ENCODE measurements at places on chromosomes 6 and 20. TPM values are rescaled to one million over a fixed set of nuclear protein-coding genes. Genes with fewer than 3 reads are reported as not detected.
A peak's percentile ranks its signal among the peaks of the same experiment; 100 is the strongest.

- no peak for DNase-seq
Observed at GRCh38 chr20:48908656-48909319, 12.7 kb upstream of the ARFGEF2 start.

DNA sequence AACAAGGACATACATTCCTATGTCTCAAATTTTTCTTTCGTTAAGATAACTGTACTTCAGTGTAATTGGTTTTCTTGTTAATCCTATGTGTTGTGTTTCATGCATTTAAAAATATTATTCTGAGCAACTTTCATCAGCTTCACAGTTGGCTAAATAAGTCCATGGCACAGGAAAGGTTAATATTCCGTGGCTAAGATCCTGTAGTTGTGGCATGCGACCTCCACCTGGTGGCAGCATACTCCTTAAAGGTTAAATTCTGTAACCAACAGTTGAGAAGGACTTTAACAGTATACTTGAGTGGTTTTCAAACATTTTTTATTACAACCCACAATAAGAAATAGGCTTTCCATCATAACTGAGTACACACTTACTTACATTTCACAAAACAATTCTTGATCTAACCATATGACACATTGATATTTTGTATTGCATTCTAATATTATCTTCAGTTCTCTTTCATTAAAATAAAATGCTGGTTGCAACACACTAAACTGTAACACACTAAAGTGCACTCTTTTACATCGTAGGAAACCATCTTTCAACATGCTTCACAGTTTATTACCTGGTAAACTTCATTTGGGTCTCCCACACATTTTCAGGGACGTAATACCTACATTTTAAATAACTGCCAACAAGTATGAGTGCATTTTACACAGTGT lies 118.3 kb downstream of the SLX4IP start:
- DNase-seq: peak; percentile 74

DNA sequence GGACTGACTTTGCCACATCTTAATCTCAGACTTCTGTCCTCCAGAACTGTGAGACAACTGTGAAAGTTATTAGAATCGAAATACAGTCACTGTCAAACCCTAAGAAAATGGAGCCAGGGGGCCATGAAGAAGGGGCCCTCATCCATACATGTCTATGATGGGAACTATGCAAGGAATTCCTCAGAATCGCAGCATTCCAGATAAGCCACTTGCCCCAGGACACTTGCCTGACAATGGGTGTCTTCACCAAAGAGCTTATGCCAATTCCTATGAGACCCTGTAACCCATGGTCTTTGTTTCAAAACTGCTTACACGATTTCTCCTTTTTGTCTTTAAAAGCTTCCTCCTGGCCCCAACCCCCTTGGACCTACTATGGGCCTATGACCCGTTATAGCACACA lies 90.4 kb upstream of the FOXP4 start:
- DNase-seq: no peak

GRCh38 chr6:53830366-53830765 lies 35.6 kb downstream of the LRRC1 start:
- DNase-seq: no peak

DNA sequence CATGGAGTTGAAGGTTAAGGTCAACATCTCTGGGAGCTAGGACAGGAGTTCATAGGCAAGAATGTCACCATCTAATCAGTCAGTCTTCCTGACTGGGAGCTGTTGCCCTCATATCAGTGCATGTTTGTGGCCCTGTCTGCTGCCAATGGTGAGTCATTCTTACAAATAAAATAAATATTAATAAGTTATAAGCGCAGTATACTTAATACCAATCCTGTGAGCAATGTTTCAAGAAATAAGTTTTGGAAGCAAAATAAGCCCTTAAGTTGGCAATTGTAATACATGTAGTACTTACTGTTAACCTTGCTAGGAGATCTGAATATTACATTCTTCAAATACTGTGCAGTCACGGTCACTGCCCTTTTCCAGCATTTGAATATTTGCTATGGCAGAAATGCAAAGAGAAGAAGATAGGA lies 20.2 kb upstream of the MDGA1 start:
- DNase-seq: no peak

Gene SPATA25
- 5.9 TPM for total RNA-seq

Gene VSX1
- not detected for total RNA-seq

Gene MLIP
- not detected for total RNA-seq

DNA sequence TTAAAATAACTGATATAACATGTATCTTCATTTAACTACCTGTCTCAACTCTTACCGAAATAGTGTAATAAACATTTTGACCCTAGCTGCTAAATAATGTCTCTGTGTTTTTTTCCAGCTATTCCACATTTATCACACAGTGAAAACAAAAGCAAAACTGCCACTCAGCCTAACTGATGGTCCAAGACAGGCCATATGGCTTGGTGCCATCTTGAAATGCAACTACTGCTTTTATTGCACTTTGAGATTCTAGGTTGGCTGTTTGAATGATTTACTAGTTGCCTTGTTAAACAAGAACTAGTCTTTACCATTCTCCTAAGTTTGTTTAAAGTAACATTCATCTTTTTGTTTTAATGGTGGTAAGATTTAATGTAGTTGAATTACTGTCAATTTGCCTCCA lies 739.8 kb downstream of the TFAP2A start:
- no peak for DNase-seq

GRCh38 chr6:684831-685636 lies 7.9 kb downstream of the EXOC2 start:
- no peak for DNase-seq

Gene ENPP3
- 0.54 TPM for total RNA-seq

- DNase-seq: no peak
Observed at GRCh38 chr20:48776306-48776705, 51.5 kb downstream of the PREX1 start.

DNA sequence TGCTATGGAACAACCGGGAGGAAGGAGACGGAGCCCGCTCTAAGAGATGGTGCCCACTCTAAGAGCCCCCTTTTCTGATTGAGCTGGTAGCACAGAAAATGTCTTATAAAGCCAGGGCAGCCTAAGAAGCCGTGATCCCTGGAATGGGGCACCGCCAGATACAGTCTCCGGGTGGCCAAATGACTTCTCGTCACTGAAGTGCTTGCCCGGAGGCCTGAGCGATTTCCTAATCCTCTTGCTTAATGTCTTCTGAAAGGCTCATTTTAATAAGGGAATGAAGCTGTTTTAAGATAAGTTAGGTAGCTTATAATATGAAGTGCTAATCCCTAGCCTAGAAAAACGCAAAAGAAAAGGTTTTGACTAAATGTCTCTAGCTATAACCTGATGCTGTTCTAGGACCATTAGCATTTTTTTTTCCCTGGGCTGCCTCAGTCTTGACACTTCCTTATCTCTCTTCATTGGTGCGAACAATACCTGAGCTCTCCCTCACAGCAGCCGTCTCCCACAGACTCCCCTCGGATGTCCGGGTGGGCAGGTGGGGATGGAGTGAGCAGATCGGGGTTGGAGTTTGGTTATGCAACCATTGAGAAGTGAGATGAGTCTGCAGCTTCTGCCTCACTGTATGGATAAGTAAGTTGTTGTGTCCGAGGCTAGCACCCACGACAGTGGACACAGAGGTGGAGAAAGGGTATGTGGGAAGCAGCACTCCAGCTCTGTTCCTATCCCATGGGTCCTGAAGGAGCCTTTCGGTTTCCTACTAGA lies 559.4 kb upstream of the AGPAT4 start:
- DNase-seq: no peak

- DNase-seq: no peak
Observed at GRCh38 chr6:13357551-13358075, 29.3 kb upstream of the TBC1D7 start.

GRCh38 chr6:16179970-16180431 lies 51.1 kb downstream of the MYLIP start:
- DNase-seq: peak; percentile 74

- no peak for DNase-seq
Observed at GRCh38 chr6:2949121-2949520, 22.2 kb downstream of the SERPINB6 start.

DNA sequence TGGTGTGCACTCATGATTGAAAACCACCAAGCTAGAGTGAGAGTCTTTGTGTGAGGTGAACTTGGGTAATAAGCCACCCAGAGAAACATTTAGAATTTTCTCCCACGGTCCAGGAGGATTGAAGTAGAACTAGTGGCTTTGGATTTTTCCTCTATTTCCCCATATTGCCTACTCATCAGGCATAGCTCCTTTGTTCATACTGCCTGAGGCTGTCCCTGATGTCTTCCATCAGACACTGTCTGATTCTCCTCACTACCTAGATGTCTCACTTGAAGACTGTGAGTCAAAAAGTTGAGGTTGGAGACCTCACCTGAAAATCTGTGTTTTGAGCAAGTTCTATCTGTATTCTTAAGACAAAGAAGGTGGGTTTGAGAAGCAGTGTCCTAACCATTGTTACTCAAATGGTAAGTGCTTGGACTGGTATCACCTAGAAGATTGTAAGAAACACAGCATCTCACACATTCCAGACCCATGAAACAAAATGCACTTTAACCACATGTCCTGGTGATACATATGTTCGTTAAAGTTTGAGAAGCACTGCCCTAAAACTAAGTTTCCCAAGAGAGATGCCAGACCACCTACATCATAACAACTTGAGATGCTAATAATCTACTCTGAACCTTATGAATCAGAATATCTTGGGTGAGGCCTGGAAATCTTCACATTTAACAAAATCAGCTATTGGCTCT lies 523.4 kb upstream of the BTBD3 start:
- no peak for DNase-seq

Measured in hematopoietic multipotent progenitor cell (in vitro differentiated cells).